ENCODE measurements at places on chromosomes 2 and 18.

DNA sequence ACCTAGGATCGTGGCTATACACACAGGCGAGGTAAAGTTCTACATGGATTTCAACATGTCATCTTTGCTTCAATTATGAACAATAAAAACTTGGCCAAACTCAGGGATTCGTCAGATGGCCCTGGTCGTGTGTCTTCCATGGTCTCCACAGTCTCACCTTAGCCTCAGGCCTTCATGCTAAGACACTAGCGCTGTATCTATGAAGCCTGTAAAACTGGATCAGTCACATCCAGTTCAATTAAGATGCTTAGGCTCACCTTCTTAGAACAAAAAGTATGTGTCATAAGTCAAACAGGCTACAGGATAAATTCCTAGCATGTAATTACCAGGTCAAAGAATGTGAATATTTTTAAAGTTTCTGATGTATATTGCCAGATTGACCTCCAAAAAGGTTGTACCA is 113.7 kb upstream of the NRP2 start:
- DNase-seq = no peak

DNA sequence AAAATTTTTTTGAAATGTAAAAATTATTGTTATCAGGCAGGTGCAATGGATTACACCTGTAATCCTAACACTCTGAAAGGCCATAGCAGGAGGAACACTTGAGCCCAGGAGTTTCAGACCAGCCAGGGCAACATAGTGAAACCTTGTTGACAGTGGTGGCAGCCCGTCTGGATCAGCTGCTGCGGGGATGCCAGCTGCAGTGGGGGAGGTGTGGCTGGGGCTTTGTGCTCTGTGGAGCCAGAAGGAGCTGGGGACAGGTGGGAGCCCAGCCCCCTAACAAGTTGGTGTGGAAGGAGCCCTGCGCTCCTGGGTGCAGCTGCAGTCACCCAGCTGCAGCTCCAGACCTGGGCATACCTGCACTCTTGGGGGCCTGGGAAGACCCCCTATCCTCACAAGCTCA is 182.4 kb upstream of the MC4R start:
- no peak for DNase-seq

DNA sequence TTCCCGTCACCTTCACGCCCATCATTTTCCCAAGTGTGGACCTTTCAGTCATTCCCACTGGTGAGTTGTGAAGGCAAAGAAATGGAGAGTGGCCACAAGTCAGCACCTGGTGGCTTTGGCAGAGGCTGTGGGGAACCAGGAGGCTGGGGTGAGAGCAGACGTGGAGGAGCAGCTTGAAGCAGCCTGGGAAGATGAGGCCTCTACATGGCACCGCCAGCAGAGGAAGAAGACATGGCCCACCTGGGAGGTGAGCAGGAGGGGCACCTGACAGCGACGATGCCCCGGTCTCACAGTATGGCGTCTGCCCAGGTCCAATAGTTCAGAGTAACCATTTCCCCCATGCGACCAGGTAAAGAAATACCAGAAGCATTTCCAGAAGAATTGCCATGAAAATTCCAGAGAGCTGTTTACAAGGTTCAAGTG is 69.0 kb downstream of the TPO start:
- DNase-seq = no peak

DNA sequence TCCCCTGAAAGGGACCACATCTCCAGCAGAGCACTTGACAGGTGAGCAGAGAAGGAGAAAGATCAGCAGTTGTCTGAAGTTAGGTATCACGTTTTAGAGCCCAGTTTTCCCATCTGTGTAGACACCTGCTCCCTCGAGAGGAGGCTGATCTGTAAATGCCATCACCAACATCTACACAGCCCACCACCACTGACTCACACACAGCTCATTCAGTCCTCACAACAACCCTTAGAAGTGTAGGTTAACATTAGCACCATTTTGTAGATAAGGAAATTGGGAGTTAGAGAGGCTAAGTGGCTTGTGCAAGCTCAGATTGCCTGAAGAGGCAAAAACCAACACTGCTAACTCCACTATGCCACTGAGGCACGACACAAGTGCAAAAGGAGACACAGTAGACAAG is 37.2 kb upstream of the STAT1 start:
- no peak for DNase-seq

DNA sequence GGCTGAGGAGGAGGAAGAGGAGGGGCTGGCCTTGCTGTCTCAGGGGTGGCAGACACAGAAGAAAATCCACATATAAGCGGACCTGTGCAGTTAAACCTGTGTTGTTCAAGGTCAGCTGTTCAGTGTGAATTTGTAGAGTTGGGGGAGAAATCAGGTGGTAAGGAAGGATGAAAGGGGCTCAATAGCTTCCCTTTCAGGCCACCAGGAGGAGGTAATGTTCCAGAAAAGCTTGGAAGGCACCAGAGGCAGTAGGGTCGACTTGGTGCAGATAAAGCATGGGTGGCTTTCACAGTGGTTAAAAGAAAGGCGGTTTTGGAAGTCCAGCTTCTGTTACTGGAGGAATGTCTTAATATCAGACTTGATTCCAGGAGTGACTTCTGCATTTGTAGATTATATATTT is 167.4 kb downstream of the THSD7B start:
- no peak for DNase-seq

DNA sequence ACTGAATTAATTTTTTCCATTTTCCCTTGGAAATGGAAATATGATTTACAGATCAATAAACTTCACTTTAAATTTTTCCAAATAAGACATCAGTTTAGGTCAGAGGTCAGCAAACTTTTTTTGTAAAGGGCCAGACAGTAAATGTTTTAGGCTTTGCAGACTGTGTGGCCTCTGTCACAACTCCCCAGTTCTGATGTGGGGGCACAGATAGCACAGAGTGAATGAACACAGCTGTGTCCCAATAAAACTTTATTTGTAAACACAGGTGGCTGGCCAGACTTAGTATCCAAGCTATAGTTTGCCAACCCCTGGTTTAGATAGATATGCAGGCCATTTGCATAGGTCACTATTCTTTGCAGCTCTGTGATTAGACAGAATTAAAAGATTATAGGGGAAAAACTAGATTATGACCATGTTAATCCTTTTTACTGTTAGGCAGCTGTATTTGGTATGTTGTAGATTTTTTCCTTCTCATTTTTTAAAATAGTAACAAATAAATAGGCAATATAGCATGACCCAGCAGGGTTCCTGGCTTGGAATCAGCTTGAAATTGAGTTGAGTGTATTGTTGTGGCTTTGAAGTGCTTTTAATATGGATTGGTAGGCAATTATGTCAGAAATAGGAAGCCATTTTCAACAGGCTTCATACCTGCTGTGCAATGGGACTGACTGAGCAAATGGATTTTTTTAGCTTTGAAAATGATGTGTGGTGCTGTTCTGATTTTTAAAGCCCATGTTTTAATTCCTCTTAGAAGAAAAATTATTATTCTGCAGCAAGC is 59.7 kb downstream of the WDSUB1 start:
- DNase-seq = no peak

- no peak for DNase-seq
Measured at GRCh38 chr2:13193075-13193474, 476.3 kb downstream of the TRIB2 start.

GRCh38 chr18:3967359-3968180 is 487.5 kb downstream of the DLGAP1 start:
- DNase-seq = no peak

- DNase-seq = no peak
Measured at GRCh38 chr2:107927034-107927534, 59.2 kb upstream of the SLC5A7 start.

- peak; percentile 5 for DNase-seq
Measured at GRCh38 chr18:80253871-80254492, 6.7 kb upstream of the PARD6G start.

GRCh38 chr2:239253264-239253663 is 147.6 kb downstream of the HDAC4 start:
- DNase-seq = no peak

GRCh38 chr2:128984081-128984480 is 665.4 kb upstream of the HS6ST1 start:
- no peak for DNase-seq

GRCh38 chr2:69191634-69192033 is 178.7 kb downstream of the ANTXR1 start:
- DNase-seq = no peak

DNA sequence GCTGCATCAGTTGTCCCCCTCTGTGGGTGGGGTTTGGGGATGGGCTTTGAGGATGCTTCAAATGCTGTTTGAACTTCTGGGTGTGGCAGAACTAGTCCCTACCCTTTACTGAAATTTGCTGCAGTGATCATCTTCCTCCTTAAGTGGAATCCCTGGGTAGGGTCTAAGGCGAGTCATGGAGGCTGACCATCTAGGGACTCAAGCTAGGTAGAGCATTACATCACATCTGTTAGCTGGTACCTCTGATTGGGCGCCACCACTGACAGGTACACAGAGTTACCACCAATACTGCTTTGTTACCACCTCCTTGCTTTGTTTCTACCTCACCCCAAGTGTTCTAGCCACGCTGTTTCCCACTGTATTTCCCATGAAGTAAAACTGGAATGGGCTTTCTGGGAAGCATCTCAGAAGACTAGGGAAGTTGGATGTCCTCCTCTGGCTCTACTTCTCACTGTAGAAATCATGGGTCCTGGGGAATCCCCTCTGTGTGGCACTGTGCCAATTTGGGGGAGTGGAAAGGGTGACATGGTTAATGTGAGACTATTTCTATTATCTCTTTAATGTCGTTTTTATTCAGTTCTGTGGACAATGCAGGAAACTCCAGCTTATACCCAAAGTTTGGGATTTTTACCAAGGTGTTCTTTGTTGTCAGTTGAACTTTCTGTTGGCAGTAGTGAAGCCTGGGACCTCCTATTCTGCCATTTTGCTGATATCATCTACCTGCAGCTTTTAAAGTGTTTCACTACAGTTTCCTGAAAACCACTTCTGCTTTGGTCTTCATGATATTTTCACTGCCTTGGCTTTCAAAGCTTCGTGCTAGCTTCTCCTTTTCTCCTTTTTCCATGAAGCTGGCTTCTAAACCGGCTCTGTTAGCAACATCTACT is 14.5 kb upstream of the SULT1C4 start:
- DNase-seq = no peak

DNA sequence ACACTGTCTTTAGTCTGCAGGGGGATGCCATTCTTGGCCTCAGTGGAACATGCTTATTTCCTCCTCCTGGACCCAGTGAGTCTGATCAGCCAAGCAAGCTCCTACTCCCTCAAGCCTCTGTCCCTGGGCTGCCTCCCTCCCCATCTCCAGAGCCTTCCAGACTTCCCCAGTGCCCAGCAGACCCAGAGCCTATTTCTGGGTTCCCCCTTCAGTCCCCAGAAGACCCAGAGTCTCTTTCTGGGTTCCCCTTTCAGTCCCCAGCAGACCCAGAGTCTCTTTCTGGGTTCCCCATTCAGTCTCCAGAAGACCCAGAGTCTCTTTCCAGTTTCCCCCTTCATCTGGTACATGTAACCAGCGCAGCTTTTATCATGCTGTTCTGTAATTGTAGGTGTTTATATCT is 17.0 kb upstream of the PKDCC start:
- DNase-seq = no peak

DNA sequence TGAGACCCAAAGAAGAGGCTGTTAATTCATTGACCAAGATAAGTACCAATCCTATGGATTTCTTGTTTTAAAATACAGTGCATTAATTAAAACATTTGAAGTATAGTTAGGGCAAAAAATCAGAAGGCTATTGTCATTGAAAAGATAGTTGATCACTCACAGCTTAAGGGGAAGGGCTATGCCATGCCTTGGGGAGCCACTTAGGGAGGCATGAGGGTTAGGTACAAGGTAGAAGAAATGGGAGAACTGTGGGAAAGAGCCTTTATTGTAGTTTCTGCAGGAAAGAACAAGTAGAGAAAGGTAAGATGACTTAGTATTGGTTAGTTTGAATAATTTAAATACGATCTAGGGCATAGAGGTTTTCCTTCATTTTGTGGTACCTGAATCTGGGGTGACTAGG is 1285.5 kb upstream of the TMEFF2 start:
- no peak for DNase-seq

- DNase-seq = peak; percentile 17
Measured at GRCh38 chr2:70946832-70947442, 11.2 kb downstream of the ATP6V1B1 start.

GRCh38 chr18:11733031-11733430 is 44.0 kb downstream of the GNAL start:
- peak; percentile 42 for DNase-seq

GRCh38 chr18:63160172-63160995 is 159.2 kb downstream of the BCL2 start:
- DNase-seq = no peak

DNA sequence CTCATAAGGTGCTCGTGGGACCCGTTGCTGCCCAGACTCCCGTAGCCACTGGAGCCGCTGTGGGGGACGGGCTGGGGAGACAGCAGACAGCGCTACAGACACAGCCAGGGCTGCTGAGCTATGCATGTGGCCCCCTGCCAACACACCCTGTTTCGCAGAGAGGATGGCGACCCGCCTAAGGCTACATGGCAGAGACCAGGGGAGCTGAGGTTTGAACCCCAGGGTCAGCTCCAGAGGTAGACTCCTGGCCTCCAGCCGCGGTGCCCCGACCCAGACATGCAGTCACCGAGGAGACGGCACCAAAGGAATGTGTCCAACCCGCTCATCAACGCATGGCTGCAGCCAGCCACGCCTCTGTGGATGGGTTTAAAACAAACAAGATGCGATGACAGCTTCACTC is 21.0 kb upstream of the HES6 start:
- no peak for DNase-seq
